ENCODE measurements at places on chromosomes 1 and 21. TPM values are rescaled to one million over a fixed set of nuclear protein-coding genes. Genes with fewer than 3 reads are reported as not detected.

Gene OR10J1
- total RNA-seq: not detected

Gene CYP4Z1
- 0.82 TPM for total RNA-seq

Gene SIM2
- total RNA-seq: not detected

Gene TRIM67
- total RNA-seq: not detected

Gene SYT11
- 12.8 TPM for total RNA-seq

Gene MATN1
- total RNA-seq: 1.7 TPM

Gene TSNAX
- total RNA-seq: 63.7 TPM

Gene LHX8
- total RNA-seq: not detected

Gene FGR
- total RNA-seq: 19.7 TPM

Gene CHI3L1
- 6.2 TPM for total RNA-seq

Gene AMY1A
- not detected for total RNA-seq

Gene GJB3
- not detected for total RNA-seq

Gene SLC35F3
- total RNA-seq: 0.24 TPM

Gene CAPZB
- total RNA-seq: 94.4 TPM

Gene RPTN
- not detected for total RNA-seq

Gene KRTAP19-3
- not detected for total RNA-seq

Gene ZNF593OS
- not detected for total RNA-seq

Gene HSPA6
- total RNA-seq: 0.77 TPM

Gene KCNJ6
- 0.62 TPM for total RNA-seq

Gene GJB5
- total RNA-seq: not detected

Gene KRTAP10-10
- total RNA-seq: not detected

Gene RGS16
- 3.5 TPM for total RNA-seq

Gene CD84
- total RNA-seq: 1.8 TPM

Gene FHAD1
- not detected for total RNA-seq

Gene TMEM54
- total RNA-seq: 25.9 TPM

Gene OR2T35
- not detected for total RNA-seq

Gene HPCAL4
- total RNA-seq: 0.24 TPM
